ENCODE measurements at places on chromosomes 5 and 9.

DNA sequence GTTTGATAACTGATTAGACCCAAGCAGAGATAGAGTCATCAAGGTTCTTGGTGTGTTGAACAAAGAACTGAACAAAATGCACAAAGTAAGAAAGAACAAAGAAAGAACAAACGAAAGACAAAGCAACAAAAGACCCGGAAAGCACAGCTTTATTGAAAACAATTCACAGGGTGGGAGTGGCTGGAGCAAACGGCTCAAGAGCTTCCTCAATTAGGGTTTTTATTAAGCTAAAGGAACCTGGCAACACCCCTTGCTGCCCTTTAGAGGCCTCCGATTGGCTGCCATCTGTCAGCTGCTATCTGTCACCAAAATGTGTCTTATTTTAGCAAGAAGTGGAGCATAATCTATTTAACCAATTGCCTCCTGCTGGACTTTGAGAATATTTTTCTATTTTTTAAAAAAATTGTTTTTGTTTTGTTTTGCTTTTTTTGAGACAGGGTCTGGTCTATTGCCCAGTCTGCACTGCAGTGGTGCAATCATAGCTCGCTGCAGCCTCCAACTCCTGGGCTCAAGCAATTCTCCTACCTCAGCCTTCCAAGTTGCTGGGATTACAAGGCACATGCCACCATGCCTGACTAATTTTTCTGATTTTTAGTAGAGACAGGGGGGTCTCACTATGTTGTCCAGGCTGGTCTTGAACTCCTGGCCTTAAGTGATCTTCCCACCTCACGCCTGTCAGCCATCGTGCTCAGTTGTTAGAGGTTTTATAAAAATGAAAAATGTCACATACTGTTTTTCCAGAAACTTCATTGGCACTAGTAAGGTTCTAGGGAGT lies 7.7 kb upstream of the ABO start:
- DNase-seq, result no peak

- no peak for DNase-seq
These were observed 295.5 kb upstream of the WWC1 start for GRCh38 chr5:167995844-167996425.

DNA sequence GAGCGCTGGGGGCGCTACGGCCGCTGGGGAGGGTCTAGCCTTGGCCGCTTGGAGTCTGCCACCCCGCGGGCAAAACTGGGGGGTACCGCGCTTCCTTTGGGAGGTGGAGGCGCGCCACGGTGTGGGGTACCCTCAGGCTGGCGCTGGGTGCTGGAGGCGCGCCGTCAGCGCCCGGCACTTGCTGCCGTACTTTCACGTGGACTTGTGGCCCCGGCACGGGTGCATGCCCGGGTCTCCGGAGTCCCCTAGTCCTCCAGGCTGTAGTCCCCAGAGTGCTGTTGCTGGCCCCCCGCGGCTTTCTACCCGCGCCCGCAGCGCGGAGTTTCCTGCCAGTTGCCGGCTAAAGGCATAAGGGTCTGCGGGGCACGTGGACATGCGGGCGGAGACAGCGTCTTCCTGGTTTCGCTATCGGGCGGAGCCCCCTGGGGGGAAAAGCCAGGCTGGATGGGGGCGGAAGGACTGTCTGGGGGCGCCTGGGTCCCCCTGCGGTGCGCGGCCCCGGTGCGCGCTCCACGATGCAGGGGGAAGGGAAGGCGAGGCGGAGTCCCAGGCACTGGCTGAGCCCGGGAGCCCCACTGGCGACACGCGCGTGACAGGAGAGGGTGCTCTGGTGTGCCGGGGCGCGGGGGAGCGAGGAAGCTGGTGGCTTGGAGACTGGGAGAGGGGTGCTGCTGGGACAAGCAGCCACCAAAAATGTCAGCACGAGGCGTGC lies 666 bp downstream of the PPARGC1B start:
- DNase-seq, result peak; percentile 4

DNA sequence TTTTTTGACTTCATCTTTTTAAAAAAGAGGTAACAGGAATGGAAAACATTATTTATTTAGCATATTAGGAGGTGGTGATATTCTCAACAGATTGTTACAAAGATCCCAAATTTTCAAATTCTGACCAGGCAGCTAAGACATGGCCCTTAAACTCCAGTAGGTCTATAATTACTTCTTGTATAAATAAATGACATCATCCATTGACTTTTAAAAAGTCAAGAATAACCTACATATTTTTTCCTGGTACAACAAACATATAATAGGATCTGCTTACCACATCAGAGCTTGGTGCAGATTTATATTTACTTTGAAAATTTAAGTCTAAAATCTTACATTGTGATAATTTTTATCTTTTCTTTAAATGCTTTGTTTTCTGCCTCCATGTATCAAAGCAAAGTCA lies 92.2 kb upstream of the TRPM3 start:
- DNase-seq, result no peak

GRCh38 chr5:173604141-173604540 lies 12.3 kb downstream of the BOD1 start:
- no peak for DNase-seq

GRCh38 chr9:114370968-114371320 lies 16.8 kb downstream of the AKNA start:
- DNase-seq, result no peak

DNA sequence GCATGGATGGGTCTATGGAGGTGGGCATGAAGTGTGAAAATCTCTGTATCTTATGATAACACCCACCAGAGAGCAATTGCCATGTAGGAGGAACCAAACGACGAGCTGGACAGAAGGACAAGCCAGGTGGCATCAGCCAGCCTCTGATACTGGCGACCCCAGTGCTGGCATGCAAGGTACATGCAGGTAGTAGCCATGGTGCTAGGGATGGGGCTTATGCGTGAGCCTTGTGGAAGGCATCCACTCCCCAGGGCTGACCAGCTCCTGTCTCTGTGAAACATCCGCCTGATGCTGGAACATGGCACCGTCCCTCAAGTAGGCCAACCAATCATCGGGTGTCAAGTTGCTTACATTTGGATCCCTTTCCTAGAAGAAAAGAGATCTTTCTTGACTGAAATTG lies 412.9 kb downstream of the GADD45G start:
- no peak for DNase-seq

DNA sequence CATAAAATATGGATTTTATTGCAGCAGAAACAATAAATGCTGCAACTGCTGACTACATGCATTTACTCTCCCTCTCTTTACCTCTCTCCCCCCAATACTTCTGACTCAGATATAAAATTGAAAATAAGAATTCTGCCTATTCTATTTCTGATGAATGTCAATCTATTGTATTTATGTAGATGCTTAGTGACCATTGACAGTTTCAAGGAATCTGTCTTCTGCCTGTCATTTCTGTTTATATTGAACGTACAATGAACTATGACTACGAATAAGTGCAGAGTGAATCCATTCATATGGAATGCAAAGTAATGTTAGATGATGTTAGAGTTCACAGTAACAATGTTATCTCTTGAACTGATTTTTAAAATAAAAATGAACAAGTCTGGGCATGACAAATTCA lies 898 bp downstream of the CDH10 start:
- DNase-seq, result no peak

DNA sequence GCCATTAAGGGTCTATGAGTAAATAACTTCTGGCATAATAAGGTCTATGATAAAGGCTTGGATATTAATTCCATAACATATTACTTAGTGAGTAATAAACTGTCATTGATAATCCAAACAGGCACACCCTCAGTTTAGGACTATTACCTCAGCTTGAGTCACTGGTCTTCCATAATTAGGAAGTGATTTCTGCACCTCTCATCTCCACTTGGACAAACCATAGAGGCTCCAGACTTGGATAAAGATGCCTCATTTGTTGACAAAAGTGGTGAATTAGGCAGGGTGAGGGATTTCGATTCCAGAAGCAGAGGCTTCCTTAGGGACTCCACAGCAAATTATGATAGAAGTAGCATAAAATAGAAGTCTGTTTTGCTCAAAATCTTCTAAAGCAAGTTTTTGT lies 127.5 kb upstream of the MTAP start:
- peak; percentile 48 for DNase-seq

Measured in fibroblast of skin of abdomen (primary cell).